ENCODE measurements at places on chromosomes 3 and 15. TPM values are rescaled to one million over a fixed set of nuclear protein-coding genes. Genes with fewer than 3 reads are reported as not detected.

- DNase-seq, result peak; percentile 29
Observed at GRCh38 chr3:128950223-128950938, 43.5 kb downstream of the CFAP92 start.

DNA sequence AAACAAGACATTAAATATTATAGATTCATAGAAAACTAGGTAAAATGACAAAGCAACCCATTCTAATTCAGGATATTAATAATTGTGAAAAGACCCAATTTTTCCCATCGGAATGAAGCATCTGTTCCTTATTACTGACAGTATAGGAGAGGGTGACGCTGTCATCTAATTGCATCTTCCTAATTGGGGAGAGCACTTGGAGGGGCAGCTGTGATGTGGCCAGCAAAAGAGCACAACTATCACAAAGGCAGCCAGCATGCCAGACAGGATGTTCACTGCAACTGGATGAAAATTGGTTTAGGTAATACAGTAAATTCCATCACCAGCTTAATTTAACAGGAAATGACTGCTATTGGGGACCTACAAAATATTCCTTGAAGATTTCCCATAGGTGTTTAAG is 21.9 kb upstream of the MINAR1 start:
- DNase-seq, result no peak

GRCh38 chr3:183213415-183214276 is 39.4 kb upstream of the B3GNT5 start:
- DNase-seq, result no peak

DNA sequence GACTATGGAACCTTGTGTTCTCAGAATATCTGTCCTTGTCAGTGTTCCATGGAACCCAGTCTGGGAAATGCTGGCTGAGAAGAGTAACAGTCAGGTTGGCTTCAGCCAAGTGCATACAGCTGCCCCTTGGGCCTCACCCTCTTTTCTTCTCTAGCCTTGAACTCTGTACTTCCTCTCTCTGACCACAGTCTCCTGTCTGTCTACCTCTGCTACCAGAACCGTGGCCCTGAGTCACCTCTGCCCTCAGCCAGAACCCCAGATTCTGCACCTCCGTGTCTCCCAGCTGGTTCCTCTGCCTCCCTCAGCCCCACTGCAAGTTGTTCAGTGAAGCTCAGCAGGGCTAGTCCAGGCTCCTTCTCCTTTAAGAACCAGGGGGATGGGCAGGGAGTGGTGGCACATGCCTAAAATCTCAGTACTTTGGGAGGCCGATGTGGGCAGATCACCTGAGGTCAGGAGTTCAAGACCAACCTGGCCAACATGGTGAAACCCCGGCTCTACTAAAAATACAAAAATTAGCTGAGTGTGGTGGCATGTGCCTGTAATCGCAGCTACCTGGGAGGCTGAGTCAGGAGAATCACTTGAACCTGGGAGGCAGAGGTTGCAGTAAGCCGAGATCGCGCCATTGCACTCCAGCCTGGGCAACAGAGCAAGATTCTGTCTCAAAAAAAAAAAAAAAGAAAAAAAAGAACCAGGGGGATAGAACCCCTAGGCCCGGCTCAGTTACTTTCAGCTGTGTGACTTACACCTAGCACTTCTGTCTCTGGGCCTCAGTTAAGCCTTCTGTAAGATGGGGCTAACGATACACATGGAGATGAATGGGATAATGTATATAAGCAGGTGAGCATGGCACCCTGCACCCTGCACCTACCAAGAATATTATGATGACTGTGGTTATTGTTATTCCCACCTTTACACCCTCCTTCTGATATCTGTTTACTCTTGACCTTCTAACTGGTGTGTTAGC is 24.3 kb upstream of the TATDN2 start:
- DNase-seq, result peak; percentile 87

GRCh38 chr3:58999774-59000160 is 50.1 kb downstream of the CFAP20DC start:
- no peak for DNase-seq

- DNase-seq, result peak; percentile 56
Observed at GRCh38 chr15:99068186-99068585, 36.7 kb upstream of the SYNM start.

DNA sequence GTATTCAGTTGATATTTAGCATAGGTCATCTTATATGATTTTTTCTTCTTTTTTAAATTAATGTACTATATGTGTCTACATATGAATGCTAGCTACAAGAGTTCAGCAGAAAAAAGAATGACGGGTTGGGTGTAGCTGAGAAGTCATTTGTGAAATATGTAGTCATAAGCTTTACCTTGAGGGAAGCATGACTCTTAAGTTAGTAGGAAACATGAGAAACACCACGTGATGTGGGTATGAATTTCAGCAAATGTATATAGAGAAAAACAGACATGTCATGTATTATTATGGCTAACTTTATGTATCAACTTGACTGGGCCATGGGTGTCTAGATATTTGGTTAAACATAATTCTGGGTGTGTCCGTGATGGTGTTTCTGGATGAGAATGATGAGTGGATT is 125.0 kb downstream of the RAP2B start:
- DNase-seq, result no peak

DNA sequence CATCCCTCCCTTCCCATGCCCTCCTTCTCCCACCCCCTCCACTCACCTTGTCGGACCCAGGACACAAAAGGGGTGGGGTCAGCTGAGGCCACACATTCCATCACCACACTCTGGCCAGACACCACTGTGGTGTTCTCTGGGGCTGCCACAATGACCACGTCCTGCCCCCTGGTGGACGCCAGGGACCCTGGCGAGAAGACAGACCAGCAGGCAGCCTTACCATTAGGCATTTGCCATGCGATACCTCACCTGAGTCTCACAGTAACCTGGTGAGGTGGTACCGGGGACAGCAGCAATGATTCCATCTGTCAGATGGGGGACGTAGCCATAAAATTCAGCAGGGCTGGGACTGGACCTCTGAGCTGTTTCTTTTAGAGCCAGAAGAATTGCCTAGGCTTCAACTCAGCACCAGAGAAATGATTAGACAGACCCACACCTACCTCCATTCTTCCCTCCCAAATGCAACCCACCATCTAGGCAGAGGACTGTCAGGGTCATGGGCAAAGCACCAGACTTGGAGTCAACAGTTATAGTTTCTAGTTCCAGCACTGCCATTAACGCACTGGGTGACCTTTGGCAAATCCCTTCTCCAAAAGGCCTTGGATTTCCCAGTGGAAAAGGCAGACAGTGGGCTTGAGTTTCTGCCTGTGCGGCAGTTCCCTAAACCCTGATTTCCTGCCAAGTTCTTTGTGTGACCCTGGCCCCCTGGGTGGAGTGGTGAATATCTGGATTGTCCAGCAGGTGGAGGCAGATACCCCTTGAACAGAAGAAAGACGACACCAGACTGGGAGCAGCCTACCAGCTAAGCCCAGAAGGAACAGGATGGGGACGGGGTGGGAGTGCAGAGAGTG is 21.8 kb downstream of the IGDCC4 start:
- peak; percentile 81 for DNase-seq

DNA sequence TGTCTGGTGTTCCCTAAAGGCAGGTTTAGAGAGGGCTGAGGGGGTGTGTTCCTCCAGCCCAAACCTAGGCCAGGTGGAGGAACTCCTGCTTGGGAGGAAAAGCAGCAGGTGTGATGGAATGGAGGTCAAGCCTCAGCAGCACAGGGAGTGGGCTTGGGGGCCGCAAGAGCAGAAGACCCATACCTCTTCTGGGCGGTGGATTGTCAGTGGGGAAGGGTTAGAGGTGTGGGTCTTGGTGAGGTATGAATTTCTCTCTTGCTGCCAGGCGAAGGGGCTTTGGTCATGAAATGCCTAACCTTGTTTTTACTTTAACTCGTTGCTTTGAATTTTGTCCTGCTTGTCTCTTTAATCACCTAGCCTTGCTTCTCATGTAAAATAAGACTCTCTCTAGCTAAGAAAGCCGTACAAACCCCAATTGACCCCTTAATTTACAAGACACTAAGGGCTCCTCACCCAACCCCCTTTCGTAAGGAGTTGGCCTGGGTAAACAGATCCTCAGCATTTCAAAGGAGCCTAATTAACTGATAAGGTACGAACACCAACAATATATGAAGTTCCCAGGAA is 38.9 kb downstream of the DHX30 start:
- no peak for DNase-seq

- no peak for DNase-seq
Observed at GRCh38 chr3:15823092-15823491, 25.3 kb upstream of the ANKRD28 start.

DNA sequence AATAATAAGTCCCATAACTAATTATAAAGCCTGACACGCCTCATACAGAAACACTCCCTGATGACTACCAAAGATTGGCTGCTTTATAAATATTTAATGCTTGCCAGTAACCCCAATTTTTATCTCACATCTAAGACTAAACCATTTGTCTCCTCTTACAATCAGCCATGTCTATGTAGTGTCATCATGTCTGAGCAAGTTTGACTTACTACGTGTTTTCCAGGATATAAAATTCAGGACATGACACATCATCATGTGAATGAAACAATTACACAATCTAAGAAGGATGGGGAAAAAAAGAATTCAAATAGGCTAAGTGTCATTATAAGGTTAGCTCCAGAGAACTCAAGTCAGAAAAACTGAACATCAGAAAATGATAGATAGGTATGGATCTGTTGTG is 208.7 kb downstream of the MECOM start:
- DNase-seq, result no peak

- DNase-seq, result no peak
Observed at GRCh38 chr15:79740561-79740960, 156.3 kb downstream of the MTHFS start.

- DNase-seq, result peak; percentile 82
Observed at GRCh38 chr3:129974833-129975704, 549 bp downstream of the TRH start.

GRCh38 chr3:133742351-133743091 is 3.7 kb upstream of the TF start:
- no peak for DNase-seq

DNA sequence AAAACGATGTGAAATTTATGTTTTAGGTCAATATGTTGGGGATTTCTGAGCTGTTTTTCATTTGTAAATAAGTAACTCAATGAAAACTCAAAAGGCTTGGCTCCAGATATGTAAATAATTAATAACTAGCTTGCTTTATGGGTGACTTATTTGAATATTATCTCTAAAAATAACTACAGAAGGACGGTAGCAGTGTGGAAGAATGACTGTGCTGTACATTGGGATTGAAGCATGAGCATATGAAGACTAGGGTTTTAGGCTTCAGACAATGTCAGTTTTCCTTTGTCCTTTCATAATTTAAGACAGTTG is 343.9 kb downstream of the GRM7 start:
- no peak for DNase-seq

Gene TGM4
- total RNA-seq, result not detected

Gene ISLR
- total RNA-seq, result 39.3 TPM

Gene CCNB2
- 13.1 TPM for total RNA-seq

Gene ITIH1
- total RNA-seq, result 1.5 TPM

Gene MUC13
- total RNA-seq, result 0.93 TPM

Gene RAD54L2
- 22.8 TPM for total RNA-seq

Gene GOLGA6A
- 0.61 TPM for total RNA-seq

Data from spleen (tissue), 13 donors.